Cardiac muscle cell (in vitro differentiated cells and primary cell): ENCODE measurements at places on chromosomes 1 and 21.

DNA sequence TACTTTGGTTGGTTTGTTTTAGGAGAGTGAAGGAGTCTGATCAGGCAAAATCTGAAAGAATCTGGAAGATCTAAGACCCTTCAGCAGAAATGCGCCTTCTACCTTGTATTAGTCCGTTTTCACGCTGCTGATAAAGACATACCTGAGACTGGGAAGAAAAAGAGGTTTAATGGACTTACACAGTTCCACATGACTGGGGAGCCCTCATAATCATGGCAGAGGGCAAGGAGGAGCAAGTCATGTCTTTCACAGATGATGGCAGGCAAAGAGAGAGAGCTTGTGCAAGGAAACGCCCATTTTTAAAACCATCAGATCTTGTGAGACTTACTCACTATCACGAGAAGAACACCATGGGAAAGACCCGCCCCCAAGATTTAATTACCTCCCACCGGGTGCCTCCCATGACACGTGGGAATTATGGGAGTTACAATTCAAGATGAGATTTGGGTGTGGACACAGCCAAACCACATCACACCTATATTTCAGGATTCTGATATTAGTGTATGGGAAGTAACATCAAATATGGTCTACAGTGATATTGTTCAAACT lies 99.3 kb downstream of the GLUL start:
- no peak for DNase-seq

GRCh38 chr1:35834218-35834617 lies 26.4 kb downstream of the AGO4 start:
- DNase-seq = no peak

DNA sequence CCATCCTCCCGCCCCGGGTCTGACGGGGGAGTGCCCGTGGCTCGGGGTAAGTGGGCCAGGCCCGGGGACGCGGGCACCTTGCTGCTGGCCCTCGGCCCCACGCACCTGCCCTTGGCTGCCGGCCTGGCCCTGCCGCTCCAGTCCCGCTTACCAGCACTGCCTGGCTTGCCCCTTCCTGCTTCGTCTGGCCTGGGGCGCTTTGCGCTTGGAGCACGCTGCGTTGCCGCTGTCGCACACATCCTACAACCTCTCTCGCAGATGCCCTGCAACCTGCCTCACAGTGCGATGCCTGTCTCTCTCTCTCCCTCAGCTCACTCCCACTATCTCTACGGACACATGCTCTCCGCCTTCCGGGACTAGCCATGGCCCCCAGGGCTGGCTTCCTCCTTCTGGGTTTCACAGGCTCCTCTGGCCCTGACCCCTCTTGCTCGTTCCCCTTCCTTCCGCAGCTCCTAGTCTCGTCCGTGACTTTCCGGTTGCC lies 9.7 kb downstream of the MYOG start:
- no peak for DNase-seq

GRCh38 chr1:56967900-56968832 lies 2.4 kb upstream of the C8B start:
- peak; percentile 63 for DNase-seq

- DNase-seq = no peak
Measured at GRCh38 chr1:168473126-168473525, 70.7 kb downstream of the XCL2 start.

- DNase-seq = no peak
Measured at GRCh38 chr1:108151548-108151947, 48.6 kb downstream of the SLC25A24 start.

DNA sequence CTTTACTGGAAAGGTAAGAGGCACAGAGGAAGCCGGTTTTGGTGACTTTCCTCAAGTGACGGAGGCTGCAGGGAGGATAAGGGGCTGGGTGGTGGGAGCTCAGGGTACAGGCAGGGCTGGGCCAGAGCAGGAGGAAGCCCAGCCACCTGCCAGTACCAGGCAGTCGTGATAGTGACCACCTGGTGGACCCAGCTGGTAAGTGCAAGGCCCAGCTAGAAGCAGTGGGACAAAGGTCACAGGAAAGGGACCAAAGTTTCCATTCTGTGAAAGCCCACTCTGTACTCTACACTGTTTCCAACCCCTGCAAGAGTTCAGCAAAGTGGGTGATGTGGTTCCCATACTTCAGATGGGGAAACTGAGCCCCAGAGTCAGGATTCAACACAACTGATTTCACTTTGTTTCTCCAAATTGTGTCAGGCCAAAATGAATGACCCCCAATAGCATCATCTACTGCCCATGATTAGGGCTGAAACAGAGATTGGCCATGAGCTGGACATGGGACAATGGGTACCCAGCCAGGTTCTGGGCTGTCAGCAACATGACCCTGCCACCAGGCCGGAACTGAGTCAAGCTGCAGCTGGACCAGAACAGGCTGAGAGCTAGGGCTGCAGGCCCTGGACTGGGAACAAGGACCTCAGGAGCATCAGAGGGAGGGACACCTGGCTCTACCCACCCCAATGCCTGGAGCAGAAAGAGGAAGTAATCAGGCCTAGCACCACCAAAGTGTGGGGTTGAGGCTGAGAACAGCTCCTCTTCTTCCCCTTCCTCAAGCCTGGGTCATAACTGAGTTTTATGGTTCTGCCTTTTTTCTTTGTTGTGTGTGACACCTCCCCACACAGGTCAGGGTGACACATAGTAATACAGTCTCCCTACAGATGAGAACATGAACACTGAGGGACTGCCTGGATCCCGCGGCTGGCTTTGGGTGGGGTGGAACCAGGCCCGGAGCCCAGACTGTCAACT lies 50.2 kb downstream of the KCNN3 start:
- DNase-seq = peak; percentile 44

- no peak for DNase-seq
Measured at GRCh38 chr1:208149776-208150514, 94.2 kb downstream of the PLXNA2 start.

GRCh38 chr1:79694241-79694640 lies 687.7 kb upstream of the ADGRL4 start:
- DNase-seq = no peak

DNA sequence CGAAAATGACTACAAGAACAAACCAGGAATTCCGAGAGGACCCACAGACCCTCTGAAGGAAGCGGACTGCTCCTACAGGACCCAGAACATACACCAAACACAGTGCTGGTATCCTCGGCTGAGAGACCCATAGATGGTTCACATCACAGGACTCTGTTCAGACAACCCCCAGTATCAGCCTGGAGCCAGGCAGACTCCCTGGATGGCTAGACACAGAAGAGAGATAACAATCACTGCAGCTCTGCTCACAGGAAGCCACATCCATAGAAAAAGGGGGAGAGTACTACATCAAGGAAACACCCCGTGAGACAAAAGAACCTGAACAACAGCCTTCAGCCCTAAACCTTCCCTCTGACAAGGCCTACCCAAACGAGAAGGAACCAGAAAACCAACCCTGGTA lies 434.0 kb upstream of the NR5A2 start:
- no peak for DNase-seq

GRCh38 chr1:9654834-9655723 lies 3.5 kb downstream of the PIK3CD start:
- DNase-seq = no peak

DNA sequence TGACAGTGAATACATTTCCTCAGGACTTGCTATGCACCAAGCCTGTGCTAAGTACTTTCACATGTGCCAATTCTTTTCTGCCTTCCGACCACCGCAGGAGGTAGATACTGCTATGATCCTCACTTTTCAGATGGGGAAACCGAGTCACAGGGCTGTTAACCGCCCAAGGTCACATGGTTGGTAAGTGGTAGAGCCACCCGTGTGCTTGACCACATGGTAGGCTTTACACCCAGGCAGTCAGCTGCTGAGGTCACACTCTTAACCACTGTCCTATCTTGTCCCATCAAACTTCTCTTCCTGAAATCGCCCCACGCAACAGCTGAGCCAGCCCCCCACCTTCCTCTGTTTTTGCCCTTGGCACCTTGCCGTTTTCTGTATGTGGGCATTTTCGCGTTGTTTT lies 31.0 kb upstream of the SDHB start:
- no peak for DNase-seq

DNA sequence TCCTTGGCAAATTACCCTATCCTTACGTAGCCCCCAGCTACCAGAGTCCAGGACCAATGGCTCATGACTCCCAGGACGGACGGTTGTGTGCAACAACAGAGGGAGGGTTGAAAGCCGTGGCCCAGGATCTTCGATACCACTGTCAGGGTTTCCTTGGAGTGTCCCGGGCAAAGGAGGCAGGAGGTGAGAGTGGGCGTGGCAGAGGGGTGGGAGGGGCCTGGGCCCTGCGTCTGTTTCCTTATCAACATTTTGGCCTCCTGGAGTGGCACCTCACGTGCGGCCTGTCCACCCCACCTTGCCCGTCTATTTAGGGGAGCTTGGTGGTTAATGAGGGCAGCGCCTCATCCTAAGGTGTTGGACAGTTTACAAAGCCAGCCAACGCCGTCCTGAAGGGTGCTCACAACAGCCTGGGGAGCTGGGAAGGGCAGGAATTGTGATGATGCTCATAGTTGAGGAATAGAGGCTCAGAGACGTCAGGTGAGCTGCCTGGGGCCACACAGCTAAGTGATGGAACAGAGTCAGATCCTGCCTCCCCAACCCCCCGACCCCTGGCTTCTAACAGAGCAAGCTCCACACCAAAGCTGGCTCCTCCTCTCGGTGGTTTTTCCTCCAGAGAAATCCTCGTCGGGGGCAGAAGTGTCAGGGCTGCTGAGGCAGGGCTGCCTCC lies 17.4 kb upstream of the ARHGEF10L start:
- no peak for DNase-seq

DNA sequence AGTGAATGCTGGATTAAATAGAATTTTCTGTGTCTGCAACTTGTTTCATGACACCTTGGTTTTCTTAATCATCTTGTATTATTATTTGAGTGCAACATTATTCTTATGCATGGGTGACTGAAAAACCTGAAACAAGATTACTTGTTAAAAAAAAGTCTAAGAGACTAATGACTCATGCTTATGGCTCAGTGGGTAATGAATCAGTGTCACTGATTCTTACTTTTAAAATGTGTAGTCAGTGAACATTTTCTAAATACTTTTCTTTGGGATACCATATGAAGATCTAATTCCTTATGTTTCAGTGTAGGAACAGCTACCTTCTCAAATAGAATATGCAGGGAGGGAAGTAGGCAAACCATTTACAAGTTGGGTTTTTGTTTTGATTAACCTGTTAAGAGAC lies 65.5 kb downstream of the PRKAA2 start:
- DNase-seq = no peak

- DNase-seq = no peak
Measured at GRCh38 chr1:160880216-160880615, 4.8 kb downstream of the ITLN1 start.

GRCh38 chr1:99673315-99673714 lies 27.4 kb downstream of the PALMD start:
- no peak for DNase-seq

DNA sequence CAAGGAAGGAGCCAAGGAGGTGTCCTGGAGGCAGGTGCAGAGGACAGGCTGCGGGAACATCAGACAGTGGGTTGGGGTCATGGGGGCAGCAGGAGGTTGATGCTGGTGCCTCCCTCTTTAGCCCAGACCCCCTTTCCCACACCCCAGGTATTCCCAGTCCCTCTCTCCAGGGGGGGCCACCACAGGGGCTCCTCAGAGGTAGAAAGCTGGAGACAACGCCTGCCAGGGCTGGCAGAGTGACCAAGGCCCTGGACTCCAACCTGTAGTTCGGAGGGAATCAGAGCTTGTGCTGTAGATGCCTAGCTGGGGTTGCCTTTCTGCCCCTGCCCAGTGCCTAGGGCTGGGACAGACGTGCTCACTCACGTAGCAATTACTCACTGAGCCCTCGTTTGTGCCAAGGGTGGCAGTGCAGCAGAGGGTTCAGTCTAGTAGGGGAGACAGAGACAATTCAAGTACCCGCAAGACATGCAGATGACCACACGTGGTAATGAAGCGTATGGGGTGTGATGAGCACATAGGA lies 148.2 kb downstream of the PTPRU start:
- DNase-seq = no peak

DNA sequence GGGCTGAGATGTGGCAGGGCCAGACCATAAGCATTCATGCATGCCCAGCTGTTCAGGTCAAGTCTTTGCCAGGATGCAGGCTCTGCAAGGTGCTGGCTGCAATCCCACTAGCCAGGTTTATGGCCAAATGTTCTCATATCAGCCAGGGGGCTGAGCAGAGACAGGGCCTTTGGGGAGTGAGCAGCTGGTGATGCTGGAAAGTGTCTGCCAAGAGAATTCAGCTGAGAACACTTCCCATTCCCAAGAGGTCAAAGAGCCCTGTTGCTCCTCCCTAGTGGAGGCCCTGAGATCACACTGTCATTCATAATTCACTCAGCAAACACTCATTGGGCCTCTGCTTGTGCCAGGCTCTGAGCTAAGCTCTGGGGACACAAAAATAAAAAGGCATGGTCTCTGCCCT lies 150.3 kb downstream of the DMRTA2 start:
- DNase-seq = no peak

DNA sequence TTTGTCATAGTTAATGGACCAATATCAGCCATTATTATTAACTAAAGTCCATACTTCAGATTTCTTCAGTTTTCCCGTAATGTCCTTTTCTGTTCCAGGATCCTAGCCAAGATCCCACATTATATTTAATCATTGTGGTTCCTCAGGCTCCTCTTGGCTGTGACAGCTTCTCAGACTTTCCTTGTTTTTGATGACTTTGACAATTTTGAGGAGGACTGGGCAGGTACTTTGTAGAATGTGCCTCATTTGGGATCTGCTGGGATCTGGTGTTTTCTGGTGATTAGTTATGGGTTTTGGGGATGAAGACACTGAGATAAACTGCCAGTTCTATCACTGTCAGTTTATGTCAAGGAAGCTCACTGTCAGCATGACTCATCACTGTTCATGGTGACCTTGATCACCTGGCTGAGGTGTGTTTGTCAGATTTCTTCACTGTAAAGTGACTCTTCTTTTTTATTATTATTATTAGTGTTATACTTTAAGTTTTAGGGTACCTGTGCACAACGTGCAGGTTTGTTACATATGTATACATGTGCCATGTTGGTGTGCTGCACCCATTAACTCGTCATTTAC lies 66.3 kb downstream of the PCBP3 start:
- no peak for DNase-seq

DNA sequence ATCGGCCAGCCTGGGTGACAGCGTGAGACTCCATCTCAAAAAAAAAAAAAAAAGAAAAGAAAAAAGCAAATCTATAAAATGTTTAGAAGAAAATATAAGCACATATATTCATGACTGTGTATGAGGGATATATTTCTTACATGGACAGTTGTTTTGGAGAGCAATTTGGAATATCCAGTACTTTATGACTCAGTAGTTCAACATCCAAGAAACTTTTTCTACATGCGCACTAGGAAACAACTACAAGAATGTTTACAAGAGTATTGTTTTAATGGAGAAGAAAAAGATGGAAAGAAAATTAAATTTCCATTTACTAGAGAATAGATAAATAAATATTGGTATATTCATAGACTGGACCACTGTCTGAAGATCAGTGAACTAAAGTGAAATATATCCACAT lies 77.5 kb downstream of the MAST2 start:
- DNase-seq = no peak

GRCh38 chr1:160058087-160058486 lies 11.9 kb downstream of the KCNJ10 start:
- no peak for DNase-seq

DNA sequence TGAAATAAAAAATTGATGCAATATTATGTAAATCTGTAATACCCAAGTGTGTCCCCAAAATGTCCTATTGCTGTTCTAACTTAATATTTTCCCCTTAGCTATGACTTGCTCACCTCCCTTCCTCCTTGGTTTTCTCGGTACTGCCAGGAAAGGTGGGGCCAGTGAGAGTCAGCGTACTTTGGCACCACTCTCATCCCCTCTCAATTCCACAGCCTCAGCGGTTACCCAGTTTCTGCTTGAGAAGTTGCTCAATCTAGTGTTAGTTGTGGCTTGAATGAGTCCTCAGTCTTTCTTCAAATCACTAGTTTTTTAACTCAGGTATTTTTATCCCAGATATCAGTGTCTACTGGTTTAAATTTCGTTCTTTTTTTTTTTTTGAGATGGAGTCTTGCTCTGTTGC lies 32.3 kb downstream of the BCAS2 start:
- no peak for DNase-seq
